ENCODE measurements at places on chromosomes 7 and 10. TPM values are rescaled to one million over a fixed set of nuclear protein-coding genes. Genes with fewer than 3 reads are reported as not detected.

PODXL gene
- 75.3 TPM for polyA plus RNA-seq

PCLO gene
- 0.29 TPM for polyA plus RNA-seq

PRSS37 gene
- polyA plus RNA-seq, result not detected

- DNase-seq, result no peak
These were observed 9.9 kb upstream of the SPAG6 start for GRCh38 chr10:22335173-22335933.

DNA sequence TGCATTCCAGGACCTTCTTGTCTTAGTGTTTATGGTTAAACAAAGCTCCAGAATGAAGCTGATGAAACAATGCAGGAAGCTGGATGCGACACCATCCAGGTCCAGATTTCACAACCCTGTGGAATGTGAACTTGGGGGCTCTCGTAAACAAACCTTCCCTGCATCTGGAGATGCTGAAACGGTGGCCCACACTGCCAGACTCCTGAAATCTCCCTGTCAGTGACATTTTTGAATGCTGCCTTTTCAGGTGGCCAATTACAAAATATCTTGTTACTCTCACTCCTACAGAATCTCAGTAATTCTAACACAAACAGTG, 18.8 kb downstream of the VIPR2 start:
- no peak for DNase-seq

GRCh38 chr7:140448781-140449480, 30.4 kb downstream of the MKRN1 start:
- DNase-seq, result no peak
